ENCODE measurements at places on chromosomes 16 and 17.
A peak's percentile ranks its signal among the peaks of the same experiment; 100 is the strongest.

DNA sequence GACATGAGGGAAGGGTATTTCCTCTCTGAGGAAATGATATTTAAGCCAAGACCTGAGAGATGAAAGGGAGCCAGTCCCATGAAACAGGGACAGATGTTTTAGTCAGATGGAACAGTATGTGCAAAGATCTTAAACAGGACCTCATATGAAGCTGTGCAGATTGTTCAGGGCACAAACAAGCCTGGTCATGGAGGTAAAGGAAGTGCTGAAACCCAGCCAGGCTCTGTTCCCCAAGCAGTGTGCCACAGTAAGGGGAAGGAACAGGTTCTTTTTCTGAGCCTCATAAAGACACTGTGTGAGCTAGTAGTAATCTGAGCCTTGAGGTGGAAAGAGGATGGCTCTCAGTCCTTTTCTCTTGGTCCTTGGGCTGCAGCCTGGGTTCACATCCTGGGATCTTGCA is 159.9 kb downstream of the ANKFN1 start:
- DNase-seq = no peak

GRCh38 chr16:72997141-72997542 is 50.8 kb downstream of the ZFHX3 start:
- no peak for DNase-seq

DNA sequence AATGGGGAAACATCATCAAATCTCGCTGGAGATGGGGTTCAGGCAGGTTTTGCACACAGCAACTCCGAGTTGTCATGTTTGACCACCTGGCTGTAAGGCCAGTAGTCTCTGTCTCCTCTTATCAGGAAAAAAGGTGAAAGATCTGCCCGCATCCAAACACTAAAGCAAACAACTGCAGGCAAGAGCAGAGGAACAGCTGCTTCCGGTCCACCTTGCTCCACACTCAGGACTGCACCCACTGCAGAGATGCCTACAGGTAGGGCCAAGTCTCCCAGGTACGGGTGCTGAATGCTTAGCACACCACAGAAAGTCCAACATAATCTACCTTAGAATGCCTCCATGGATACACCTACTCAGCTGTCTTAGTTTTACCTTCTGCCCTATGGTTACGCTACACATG is 7.3 kb downstream of the TEX2 start:
- DNase-seq = no peak

DNA sequence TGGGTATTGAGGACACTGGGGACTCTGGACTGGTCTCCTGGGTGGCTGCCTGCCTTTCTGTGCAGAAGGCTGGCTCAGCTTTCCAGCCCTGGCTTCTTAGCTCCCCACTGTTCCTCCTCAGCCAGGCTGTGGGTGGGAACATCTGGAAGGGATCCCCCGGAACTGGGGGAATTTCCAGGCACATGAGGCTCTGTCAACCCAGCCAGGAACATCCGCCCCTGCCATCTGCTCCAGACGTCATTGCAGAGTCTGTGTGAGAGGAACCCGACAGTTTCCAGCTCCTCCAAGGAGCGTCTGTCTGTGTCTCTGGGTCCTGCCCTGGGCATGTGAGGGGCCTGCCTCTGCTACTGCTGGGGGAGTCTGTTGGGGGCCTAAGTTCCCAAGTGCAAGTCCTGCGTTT is 36.2 kb upstream of the CRHR1 start:
- no peak for DNase-seq

- DNase-seq = no peak
Observed at GRCh38 chr16:64629622-64630021, 492.2 kb downstream of the CDH11 start.

- no peak for DNase-seq
Observed at GRCh38 chr17:72219824-72220493, 99.1 kb downstream of the SOX9 start.

DNA sequence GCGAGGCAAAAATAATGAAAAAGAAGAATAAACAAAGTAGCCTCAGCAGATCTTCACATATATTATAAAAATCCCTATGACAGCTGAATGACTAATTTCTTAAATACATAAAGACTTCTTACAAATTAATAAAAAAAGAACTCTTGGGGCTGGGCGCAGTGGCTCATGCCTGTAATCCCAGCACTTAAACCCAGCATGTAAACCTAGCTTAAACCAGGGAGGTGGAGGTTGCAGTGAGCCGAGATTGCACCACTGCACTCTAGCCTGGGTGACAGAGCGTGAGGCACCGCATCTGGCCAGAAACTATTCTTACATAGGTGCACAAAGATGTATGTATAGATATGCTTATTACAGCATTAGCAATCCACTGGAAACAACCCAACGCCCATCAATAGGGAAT is 27.7 kb downstream of the C17orf100 start:
- DNase-seq = no peak

DNA sequence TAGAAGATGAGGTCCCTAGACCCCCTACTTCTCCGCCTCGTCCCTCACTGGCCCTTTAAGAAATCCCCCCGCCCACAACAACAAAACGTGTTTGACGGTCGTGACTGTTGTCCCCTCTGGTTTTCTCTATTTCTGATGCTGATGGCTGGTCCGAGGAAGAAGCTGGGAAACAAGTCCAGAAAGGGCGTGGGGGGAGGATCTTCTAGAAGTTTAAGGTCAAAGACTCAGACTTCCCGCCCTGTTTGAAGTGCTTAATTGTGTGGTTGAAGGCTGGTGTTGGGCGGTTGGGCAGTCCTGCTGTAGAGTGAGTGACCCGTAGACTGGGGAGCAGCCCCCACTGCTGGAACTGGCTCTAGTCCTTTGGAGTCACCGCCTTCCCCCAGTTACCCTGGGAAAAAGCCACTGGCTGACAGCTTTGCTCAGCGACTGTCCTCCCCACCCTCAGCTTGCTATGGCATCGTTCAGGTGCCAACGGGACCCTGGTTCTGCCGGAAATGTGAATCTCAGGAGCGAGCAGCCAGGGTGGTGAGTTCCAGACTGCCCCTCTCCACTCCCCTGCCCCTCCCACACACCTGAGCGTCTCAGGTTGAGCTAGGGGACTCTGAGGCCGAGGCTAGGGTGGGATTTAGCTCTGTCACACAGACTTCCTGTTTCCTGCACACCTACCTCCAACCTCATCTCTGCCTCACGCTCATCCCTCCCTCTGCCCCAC is 1.6 kb downstream of the MLLT6 start:
- DNase-seq = peak; percentile 41

DNA sequence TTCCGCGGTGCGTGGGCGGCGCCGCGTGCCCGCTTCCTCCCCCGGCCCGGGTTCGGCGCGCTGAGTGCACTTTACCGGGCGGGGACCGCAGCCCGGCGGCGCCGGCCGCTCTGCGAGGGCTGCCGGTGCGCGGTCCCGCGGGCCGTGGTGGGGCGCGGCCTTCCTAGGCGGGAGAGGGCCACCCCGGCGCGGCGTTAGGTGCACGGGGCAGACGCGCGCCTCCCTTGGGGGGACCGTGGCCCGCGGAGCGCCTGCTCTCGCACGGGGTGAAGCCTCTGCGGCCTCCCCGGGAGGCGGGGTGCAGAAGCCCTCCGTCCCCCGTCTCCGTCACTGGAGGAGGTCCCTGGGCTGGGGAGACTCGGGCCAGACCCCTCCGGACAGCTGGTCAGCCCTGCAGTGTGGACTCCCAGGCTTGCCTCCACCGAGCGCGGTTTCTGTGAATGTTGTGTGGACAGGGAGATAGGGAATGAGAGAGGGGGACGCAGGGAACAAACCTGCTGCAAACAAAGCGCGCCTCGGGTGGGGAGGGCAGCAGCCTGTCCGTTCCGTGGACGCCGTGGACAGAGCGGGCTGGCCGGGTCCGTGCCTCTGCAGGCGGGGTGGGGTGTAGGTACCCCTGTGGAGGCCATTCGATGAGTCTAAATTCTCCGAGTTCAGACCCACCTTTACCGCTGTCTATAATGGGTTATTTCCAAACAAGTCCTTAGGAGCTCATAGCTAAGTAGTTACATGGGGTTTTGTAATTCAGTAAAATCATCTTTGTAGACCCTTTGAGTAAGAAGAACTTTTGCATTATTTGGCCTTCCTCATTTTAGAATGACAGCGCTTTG is 721 bp downstream of the TBCD start:
- no peak for DNase-seq

DNA sequence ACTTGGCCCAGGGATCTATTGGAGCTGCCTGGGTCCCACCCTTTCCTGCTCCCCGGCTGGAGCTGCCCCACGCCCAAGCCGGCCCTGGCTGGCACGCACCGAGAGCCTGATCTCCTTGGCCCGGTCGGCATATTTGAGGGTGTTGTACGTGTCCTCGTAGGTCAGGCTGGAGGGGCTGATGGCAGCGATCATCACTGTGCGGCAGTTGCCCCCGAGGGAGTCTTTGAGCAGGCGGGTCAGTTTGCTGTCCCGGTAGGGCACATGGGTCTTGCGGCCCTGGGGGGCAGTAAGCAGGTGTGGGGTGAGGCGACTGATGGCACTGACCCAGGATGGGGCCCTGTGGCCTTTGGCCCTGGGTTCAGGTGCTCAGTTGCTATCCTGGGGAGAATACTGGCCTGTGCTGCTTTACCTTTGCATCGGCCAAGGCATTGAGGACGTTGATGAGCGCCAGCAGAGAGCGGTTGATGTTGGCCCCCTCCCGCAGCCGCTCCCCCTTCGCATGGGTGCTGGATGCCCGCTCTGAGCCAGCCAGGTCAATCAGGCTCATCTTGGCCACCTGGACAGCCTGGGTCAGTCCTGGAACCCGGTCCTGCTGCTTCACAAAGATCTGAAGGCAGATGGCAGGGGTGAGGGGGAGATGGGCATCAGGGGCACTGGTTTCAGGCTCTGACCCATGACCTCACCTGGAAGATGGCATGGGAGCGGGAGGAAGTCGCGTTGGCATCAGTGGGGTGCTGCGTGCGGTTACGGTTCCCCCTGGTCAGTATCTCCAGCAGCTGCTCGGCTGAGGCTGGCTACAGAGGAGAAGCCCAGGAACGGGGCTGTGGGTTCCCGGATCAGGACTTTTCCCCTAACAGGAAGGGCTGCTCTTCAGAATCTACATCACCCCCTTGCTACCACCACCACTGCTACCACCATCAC is 13.5 kb downstream of the KIF18B start:
- no peak for DNase-seq

DNA sequence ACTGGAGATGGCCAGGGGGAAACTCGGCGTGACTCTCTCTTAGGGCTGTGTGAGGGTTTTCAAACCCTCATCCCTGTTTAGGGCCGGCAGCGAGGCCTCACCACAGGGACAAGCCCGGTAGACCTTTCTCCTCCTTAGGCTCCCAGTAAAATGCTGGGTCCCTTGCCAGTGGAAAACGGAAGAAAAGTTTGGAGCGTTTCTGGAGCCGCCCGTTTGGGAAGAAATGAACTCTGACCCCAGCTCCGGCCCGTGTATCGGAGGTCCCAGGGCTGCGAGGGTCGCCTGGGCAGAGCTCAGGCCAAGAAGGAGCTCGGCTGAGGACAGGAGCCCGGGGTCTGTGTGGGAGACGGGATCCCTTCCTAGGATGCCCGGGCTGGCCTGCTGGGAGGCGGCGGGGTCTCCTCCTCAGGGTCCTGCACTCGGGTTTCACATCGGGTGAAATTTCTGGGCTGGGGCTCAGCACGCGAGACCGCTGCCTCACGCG is 23.2 kb downstream of the ZNF213 start:
- no peak for DNase-seq

DNA sequence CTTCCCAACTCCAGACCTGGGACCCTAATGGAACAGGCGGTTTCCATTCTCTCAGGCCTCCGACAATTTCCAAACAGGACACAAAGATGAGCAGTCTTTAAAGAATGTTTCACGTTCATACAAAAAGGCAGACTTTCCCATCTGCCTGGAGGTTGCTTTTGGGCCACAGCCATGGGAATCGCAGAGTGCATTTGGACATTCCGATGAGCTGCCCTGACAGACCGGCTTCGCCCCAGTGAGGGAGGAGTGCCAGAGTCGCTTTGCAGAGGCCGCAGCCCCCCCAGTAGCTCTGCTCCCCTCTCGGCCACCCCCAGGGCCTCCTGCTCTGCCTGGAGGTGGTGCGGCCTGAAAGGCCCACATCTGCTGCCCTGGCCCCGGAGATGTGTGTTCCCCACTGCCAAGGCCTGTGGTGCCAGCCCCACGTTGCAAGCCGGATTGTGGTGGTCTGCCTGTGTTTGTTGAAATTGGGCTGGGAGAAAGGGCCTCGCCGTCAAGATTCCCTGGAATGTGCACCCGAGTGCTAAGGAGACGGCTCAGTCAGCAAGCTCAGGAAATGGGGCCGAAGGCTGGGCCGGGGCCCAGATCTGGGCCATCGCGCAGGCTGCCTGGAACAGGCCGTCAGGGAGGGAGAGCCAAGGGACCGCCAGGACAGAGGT is 89.8 kb downstream of the C16orf95 start:
- no peak for DNase-seq

DNA sequence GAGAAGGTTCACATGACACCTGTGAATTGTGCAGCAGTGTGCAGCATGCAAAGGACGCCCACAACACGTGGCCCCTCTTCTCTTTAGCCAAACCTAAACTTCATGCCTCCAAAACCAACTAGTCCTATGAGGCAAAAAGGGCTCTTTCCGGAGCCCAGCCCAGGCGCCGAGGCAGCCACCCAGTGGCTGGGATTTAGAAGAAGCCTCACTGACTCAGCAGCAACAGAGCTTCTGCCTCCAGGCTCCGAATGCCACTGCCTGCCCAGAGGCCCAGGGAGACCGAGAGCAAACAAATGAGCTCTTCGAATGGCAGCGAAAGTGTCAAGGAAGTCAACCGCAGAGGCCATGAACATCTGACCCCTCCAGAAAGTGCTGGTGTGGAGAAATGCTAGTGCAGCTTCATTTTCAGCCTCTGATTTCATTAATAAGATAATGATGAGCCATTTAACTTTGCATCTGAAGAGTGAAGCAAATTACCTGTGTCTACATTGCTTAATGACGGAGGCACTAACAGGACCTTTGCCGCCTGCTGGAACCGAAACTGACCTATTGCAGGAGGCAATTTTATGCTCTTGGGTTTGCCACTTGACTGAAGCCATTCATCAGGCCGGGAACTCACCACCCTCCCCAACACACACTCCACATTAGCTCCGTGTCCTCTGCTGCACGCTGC is 157.7 kb upstream of the RPL38 start:
- DNase-seq = no peak

GRCh38 chr17:14693382-14693781 is 392.5 kb downstream of the HS3ST3B1 start:
- DNase-seq = no peak

GRCh38 chr16:12173121-12173520 is 196.6 kb downstream of the SNX29 start:
- no peak for DNase-seq

GRCh38 chr16:51392521-51393187 is 241.6 kb upstream of the SALL1 start:
- no peak for DNase-seq

GRCh38 chr16:21075252-21075651 is 75.4 kb downstream of the DNAH3 start:
- DNase-seq = no peak

DNA sequence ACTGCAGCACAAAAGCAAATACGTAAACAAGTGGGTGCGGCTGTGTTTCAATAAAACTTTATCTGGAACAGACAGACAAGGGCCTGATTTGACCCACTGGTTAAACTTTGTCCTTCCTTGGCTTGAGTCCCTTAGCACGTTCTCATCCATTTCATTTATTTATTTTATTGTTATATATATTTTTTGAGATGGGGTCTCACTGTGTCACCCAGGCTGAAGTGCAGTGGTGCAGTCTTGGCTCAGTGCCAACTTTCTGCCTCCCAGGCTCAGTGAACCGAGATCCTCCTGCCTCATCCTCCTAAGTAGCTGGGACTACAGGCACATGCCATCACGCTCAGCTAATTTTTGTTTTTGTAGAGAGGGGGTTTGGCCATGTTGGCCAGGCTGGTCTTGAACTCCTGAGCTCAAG is 64.3 kb downstream of the MYH11 start:
- no peak for DNase-seq

Measured in stimulated activated CD4-positive, alpha-beta T cell treated with anti-CD3 and anti-CD28 coated beads, TNF-alpha, amount 100 ng/mL, for 24 hours (primary cell).